CD4-positive, CD25-positive, alpha-beta regulatory T cell (primary cell): ENCODE measurements at places on chromosomes 7 and 10.

- no peak for DNase-seq
These were observed 281.8 kb upstream of the KLF6 start for GRCh38 chr10:4066581-4067390.

GRCh38 chr10:45279682-45280081 is 35.7 kb downstream of the OR13A1 start:
- no peak for DNase-seq

GRCh38 chr7:108132551-108133265 is 2.5 kb upstream of the LAMB4 start:
- no peak for DNase-seq

GRCh38 chr10:131979336-131979735 is 2.4 kb downstream of the BNIP3 start:
- DNase-seq = no peak

DNA sequence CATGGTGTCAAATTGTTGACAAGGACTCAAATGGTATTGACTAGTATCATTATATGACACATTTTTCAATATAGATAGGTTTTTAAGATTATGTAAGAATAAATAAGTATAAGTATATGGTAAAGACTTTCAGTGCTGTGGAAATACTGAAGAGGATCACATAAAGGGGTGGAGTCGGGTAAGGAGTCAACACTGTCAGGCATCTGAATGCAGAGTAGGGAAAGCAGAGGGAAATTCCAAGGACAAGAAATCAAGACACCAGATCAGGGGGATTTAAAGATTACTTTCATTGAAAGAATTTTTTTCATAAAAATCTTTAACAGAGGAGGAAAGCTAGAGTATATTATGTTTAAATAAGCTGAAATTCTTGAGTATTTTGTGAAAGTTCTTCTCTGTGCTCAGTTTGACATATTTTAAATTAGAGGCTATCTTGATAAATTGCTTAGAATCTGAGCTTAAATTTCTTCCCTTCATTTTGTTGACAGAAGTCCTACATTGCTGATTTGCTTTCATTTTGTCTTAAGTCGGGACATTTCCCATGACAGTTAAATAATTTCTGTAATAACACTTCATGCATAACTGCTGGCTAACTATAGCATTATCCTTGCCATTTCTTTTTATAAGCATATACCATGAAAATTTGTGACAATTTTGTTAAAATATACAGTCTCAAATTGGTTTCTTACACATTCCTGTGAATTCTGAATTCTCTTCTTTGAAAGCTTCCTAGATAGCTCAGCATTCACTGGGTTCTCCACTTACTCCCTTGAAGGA is 244.3 kb downstream of the PRKG1 start:
- no peak for DNase-seq

DNA sequence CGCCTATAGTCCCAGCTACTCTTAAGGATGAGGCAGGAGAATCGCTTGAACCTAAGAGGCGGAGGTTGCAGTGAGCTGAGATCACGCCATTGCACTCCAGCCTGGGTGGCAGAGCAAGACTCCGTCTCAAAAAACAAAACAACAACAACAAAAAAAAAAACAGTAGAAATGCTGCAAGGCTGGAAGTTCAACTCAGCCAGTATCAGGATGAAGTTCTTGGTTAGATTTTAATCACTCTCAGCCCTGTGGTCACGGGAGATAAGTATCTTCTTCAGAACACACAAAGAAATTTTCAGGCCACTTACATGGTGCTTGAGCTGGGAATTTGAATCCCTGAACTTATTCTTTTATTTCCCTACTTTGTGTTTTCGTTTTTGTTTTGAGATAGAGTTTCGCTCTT is 120.4 kb downstream of the MARCHF5 start:
- no peak for DNase-seq

DNA sequence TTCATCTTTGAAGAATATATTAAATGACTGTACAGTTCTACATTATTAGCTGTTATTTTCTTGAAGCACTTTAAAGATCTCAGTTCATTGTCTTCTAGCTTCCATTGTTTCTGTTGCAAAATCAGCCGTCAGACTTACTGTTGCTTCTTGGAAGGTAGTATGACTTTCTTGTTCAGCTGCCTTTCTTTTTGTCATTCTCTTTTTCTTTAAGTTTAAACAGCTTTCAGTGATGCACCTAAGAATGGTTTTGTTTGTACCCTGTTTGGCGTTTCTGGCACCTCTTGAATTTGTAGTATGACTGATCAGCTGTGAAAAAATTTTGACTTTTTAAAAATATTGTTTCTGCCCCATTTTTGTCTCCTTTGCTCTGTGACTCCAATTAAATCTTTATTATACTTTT is 9.3 kb downstream of the MKLN1 start:
- peak; percentile 24 for DNase-seq

DNA sequence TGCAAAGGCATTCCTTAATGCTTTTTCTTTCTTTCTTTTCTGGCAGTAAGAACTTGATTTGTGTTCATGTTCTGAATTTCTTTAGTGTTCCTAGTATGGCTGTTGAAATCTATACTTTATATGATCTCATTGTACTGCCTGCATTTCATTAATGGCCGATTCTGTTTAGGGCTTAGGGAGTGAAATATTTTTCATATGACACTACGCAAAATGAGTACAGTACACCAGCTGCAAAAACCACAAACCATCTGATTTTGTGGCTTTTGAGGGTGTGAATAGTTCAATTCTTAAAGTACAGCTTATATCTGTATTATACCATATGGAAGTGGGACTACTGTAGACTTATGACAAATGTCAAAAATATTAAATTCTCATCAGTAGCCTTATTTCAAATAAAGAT is 69.1 kb upstream of the FOXP2 start:
- DNase-seq = no peak

GRCh38 chr7:36283711-36284130 is 105.9 kb upstream of the ANLN start:
- DNase-seq = no peak

DNA sequence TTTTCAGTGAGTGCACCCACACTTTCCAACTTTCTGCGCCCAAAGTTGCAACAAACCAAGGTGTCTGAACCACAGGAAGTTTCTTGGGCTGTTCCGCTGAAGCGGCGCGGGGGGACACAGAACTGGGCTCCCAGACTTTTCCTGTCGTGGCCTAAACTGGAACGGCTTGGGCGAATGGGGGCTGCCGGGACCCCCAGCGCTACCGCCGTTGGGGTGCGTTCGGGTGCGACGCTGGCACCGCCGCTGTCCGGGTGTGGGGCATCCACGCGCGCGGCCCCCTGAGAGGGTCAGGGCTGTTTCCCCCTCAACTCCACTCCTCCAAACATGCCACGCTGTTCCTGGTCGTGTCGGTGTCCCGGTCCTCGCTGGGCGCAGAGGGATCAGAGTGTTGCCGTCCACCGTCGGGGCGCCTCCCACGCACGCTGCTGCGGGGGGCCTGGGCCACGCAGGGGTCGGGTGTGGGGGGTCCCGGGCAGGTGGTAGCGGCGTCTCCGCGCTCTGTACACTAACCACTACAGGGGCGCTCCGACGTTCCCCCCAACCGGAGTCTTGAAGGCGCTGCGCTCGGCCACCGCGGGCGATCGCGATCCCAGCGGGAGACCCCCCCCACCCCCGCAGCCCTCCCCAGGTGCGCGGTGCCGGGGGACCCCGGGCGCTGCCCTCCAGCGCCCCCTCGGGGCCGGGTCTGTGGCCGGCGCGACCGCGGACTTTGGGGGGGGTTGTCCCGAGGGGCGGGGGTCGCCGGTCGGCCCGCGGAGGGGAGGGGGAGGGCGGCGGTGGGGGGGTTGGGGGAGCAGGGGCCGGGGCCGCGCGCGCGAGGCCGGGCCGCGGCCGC is 2.2 kb upstream of the CUX1 start:
- no peak for DNase-seq

DNA sequence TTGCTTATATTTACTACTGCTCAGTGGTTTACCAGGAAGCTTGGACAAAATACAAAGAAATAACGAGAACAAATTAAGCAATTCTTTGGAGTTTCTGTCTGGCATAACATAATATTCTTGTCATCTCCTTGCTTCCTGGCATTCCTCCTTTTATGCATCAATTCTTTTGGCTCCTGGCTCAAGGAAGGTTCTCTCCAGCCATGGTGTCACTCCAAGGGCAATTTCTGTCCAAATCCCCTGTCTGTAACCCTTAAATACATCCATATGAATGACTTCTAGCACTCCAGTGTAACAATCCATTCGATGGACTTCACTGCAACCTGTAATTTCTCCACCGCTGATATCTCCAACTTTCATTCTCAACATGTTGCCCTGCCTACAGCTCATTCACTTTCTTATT is 617.7 kb upstream of the ANKRD30A start:
- no peak for DNase-seq

GRCh38 chr7:50332241-50333165 is 28.0 kb downstream of the IKZF1 start:
- no peak for DNase-seq

DNA sequence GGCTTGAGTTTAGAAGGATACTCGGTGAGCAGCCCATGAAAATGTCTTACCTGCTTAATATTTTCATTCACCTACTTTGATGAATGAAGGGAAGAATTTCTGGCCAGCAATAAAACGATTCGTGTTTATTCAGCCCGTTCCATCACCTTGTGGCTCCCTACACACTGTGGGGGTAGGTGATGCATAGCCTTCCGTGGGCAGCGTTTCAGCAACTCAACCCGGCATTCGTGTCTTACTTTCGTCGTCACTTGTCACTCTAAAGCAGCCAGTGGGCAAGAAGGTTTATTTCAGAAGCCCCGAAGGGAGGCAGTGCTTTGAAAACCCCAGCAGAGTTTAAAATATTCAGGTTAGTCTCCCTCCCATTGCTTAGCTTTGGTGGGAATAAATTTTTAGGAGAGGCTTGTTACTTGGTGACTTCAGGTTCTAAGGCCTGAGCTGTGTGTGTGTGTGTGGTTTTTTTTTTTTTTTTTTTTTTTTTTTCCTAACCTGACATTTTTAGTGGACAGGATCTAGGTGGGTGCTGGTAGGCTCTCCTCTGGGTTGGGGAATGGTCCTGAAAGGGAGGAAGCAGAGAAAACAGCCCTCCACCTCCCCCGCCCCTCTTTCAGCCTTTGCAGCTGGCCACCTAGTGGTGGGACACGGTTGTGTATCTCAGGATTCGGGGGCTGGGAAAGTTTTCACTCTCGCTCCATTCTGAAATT is 1.8 kb downstream of the GRK5 start:
- peak; percentile 65 for DNase-seq

DNA sequence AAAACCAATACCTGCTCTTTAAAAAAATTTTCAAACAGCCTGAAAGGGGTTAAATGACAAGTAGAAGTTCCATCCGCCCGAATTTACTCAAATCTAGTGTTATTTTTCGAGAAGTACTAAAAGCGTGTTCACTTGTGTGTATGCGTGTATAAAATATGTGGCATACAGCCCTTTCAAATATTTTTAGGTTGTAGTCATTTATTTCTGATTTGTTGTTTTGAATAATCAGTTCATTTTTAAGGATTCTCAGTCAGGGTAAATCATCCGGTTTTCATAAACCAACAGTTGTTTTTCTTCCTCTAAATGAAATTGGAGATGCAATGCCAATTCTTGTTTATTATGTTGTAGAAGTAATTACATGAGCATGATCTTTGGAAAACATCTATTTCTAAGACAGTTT is 6.9 kb upstream of the SUN1 start:
- DNase-seq = no peak

- no peak for DNase-seq
These were observed 733.0 kb downstream of the CCSER2 start for GRCh38 chr10:85061401-85061800.

GRCh38 chr7:39758234-39758970 is 135.0 kb downstream of the RALA start:
- no peak for DNase-seq

- DNase-seq = no peak
These were observed 107.4 kb downstream of the UNCX start for GRCh38 chr7:1340031-1340430.

- DNase-seq = no peak
These were observed 52.3 kb upstream of the TMEM229A start for GRCh38 chr7:124085179-124085578.

DNA sequence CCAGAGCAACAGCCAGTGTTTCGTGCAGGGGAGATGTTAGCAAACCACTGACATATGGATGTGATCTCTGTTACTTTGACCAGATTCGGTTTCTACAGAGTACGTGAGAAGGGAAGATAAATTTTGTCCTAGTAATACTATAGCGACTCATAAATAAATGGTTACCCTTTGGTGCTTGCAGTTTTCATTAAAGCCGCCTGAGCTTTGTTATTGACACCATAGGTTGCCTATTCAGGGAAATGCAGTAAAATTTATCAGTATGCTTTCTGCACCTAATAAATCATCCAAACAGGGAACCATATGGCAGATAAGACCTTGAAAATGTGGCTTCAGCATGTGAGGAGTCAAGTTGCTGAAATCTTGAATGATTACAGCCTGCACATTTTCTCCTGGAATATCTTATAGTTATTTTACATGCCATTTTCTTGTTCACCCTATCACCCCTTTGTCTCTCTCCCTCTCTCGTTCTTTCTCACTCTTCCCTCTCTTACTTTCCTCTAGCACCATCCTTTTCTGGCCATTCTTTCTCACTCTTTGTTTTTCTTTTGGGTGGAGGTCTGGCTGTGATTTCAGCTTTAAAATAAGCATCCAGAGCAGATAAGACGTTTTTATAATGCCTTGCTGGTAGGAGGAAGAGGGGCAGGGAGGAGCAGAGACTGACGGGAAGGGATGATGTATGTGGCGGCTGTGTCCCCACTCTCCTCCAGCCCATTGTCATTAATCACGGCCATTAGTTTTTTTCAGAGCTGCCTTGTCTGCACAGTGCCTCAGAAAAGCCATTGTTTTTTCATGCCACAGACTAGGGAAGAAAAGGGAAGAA is 182.5 kb downstream of the LRMDA start:
- no peak for DNase-seq

DNA sequence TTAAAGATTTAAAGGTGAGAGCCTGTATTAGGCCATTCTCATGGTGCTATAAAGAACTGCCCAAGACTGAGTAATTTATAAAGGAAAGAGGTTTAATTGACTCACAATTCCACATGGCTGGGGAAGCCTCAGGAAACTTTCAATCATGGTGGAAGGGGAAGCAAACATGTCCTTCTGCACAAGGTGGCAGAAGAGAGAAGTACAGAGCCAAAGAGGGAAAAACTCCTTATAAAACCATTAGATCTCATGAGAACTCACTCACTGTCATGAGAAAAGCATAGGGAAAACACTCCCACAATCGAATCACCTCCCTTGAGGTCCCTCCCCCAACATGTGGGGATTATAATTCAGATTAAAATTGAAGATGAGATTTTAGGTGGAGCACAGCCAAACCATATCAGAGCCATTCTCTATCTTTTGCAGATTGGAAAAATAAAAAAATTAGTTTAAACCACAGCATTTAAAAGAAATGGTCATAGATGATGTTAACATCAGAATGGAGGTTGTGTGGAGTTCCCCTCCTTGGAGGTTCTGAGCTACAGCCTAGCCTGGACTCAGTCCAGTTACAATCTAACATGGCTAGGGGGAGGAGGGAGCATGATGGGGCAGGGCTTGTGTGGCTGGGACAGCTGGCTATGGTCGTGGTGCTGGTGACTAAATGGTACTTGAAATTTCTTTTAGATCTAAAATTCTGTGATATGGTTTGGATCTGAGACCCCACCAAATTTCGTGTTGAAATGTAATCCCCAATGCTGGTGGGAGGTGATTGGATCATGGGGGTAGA is 33.1 kb downstream of the GSTO2 start:
- DNase-seq = no peak

- no peak for DNase-seq
These were observed 121.2 kb upstream of the NPVF start for GRCh38 chr7:25349283-25350017.

GRCh38 chr7:155914341-155914740 is 102.1 kb upstream of the SHH start:
- no peak for DNase-seq
